ENCODE measurements at places on chromosomes 4 and X. TPM values are rescaled to one million over a fixed set of nuclear protein-coding genes. Genes with fewer than 3 reads are reported as not detected.

TMPRSS11A gene
- not detected for total RNA-seq

ATOH1 gene
- not detected for total RNA-seq

CT45A9 gene
- total RNA-seq = not detected

CABS1 gene
- not detected for total RNA-seq

MOSPD2 gene
- total RNA-seq = 25.1 TPM

PHOX2B gene
- not detected for total RNA-seq

FAM47A gene
- not detected for total RNA-seq

BRS3 gene
- not detected for total RNA-seq

STS gene
- total RNA-seq = 2.1 TPM

AFP gene
- total RNA-seq = 1.1 TPM

ADH5 gene
- 142 TPM for total RNA-seq

SHROOM4 gene
- total RNA-seq = 0.29 TPM

IL2 gene
- total RNA-seq = not detected

DNA sequence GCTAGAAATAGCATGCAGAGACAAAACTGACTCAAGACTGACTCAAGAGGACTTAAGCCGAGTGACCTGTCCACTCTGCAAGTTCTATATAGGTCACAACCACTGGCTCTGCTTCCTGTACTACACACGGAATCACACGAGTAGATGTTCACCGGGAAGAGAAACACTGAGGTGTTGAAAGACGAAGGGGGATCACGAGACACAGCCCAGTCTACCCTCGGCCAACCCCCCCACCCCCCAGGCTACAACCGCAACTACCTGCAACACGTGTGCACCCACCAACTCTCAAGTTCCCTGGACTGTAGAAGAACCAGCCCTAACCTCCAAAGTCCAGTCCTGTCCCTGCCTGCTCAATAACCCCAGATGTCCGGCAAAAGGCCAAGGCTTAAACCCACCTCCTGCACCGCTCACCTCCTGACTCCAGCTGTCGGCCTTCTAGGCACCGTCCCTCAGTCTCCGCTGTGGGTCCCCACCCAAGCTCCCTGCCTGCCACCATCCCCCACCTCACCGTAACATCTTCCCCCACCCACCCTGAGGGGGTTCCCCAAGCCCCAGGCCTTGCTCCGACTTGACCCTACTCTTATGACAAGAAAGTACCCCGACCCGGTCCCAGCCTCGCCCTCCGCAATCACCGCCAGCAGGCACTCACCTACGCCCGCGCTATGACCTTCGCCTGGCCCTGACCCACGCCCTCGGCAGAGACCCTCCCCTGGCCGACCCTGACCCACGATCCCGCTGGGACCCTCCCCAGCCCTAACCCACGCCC lies 739 bp downstream of the GAK start:
- DNase-seq = peak; percentile 46

- no peak for DNase-seq
Observed at GRCh38 chr4:158053086-158053485, 119.7 kb downstream of the GASK1B start.

GRCh38 chr4:181249031-181249430 lies 994.2 kb upstream of the TENM3 start:
- no peak for DNase-seq

DNA sequence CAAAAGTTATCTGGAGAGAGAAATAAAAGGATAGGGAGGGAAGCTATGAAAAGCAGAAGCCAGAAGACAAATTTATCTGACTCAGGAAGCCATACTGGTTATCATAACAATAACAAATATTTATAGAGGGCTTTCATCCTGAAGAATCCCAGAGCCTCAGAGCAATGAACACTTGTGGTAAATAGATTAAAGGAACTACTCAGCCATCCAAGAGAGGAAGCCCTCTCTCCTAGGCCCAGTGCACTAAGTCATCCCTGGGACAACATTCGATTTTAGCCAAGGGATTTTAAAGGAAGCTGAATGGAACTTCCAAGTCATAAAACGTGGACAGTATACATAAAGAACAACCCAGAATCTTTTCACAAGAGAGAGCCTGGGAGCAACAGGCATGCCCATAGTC lies 76.9 kb downstream of the COL4A6 start:
- DNase-seq = no peak

GRCh38 chr4:155789391-155789790 lies 30.6 kb downstream of the GUCY1B1 start:
- no peak for DNase-seq

GRCh38 chr4:80286451-80286850 lies 20.0 kb downstream of the FGF5 start:
- DNase-seq = no peak

- DNase-seq = no peak
Observed at GRCh38 chr4:73743281-73743680, 2.9 kb downstream of the CXCL8 start.

- no peak for DNase-seq
Observed at GRCh38 chr4:112854420-112854819, 195.0 kb upstream of the ANK2 start.

GRCh38 chrX:20204351-20204750 lies 62.4 kb downstream of the RPS6KA3 start:
- no peak for DNase-seq

- DNase-seq = no peak
Observed at GRCh38 chrX:130321550-130321949, 18.2 kb upstream of the SLC25A14 start.

- peak; percentile 97 for DNase-seq
Observed at GRCh38 chr4:86033171-86033570, 326.7 kb downstream of the MAPK10 start.

- DNase-seq = no peak
Observed at GRCh38 chrX:105567082-105567481, 255.3 kb upstream of the NRK start.

DNA sequence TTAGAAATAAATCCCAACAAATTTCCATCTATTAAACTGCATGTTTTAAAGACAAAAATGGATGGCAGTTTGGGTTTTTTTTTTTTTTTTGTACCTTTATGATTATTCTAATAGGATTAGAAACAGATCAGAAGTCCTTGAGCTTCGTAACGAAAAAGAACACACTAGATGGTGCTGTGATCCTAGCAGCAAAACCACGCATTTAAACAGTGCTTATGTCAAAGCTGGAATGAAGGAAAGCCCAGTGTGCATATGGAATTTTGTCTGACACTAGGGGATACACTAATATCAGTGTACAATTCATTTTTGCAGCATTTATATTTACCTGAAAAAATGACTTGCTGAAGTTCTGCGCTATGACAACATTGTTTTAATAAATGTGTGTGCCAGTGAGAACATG lies 229.1 kb downstream of the VEGFC start:
- peak; percentile 62 for DNase-seq

DNA sequence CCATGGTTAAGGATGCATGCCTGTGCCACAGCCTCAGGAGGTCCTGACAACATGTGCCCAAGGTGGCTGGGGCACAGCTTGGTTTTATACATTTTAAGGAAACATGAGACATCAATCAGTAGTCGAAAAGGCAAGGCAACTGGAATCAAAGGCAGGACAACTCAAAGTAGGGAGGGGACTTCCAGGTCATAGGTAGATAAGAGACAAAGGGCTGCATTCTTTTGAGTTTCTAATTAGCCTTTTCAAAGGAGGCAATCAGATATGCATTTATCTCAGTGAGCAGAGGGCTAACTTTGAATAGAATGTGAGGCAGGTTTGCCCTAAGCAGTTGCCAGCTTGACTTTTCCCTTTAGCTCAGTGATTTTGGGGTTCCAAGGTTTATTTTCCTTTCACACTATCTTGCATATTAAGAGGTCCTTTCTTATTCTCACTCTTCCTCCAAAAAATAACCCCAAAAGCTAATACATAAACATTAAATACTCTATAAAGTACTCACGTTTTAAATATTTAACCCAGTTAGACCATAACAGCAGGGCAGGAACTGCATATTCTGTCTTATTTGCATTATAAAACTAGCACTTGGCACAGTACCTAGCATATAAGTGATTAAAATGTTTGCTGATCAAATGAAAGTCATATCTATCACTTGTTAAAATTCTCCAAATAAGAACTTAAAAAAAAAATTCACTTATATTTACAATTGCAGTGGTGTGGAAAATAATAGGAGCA lies 36.3 kb upstream of the UGT8 start:
- DNase-seq = no peak

GRCh38 chrX:123961268-123962005 lies at the start of gene STAG2:
Gene STAG2, plus strand, starts transcription at chrX:123961706. Its CDS starts 60,922 bp downstream, at chrX:124022628.
- peak; percentile 83 for DNase-seq

DNA sequence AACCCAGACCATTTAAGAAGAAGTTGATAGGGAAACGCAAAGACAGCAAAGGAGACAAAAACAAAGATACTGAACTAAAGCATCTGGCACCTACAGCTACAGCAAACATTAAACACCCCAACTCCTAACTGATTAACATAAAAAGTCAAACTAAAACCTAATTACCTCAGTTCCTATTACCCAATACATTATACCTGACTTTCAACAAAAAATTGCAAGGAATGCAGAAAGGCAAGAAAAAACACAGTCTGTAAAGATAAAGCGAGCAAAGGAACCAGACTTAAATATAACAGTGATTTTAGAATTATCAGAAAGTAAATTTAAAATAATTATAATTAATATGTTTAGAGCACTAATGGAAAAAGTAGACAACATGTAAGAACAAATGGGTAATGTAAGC lies 9.4 kb upstream of the FMR1 start:
- no peak for DNase-seq

DNA sequence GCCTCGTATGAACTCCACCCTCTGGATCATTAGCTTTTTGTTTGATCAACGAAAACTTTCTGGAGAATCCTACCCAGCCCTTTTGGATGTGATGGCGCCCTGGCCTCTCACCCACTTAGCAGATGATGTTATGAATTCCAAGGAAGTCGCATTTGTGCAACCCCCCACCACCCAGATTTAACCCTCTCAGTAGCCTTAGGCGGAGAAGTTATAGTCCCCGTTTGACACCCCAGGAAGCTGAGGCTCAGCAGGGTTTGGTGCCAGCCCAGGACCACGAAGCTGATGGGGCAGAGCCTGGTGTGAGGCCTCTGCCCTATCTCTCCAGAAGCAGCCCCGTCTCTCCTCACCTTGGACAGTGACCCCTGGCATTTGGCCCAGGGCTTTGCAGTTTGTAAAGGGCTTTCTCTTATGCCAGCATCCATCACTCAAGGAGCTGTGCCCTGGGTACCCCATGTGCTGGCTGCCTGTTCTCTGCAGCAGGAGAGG lies 1.0 kb downstream of the WFS1 start:
- DNase-seq = no peak

DNA sequence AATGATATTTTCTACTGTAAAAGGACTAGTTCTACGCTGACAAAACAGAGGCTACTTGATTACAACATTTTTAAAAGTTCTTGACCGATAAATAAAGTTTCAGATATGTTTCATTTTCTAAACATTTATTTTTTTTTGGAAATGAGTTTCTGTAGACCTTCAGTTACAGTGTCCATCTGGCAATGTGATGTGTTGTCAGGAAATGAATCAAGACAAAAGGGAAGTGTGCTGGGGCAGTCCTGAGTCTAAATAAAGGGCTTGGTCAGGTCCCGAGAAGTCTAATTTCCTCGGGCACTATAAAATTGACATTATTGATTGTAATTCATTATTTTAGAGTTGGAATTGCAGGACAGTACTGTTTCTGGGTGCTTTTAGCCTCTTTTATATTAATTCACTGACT lies 57.0 kb upstream of the FTHL17 start:
- DNase-seq = no peak

GRCh38 chrX:118630848-118631247 lies 96.6 kb upstream of the IL13RA1 start:
- no peak for DNase-seq

- no peak for DNase-seq
Observed at GRCh38 chrX:54171527-54172250, 11.4 kb downstream of the FAM120C start.

DNA sequence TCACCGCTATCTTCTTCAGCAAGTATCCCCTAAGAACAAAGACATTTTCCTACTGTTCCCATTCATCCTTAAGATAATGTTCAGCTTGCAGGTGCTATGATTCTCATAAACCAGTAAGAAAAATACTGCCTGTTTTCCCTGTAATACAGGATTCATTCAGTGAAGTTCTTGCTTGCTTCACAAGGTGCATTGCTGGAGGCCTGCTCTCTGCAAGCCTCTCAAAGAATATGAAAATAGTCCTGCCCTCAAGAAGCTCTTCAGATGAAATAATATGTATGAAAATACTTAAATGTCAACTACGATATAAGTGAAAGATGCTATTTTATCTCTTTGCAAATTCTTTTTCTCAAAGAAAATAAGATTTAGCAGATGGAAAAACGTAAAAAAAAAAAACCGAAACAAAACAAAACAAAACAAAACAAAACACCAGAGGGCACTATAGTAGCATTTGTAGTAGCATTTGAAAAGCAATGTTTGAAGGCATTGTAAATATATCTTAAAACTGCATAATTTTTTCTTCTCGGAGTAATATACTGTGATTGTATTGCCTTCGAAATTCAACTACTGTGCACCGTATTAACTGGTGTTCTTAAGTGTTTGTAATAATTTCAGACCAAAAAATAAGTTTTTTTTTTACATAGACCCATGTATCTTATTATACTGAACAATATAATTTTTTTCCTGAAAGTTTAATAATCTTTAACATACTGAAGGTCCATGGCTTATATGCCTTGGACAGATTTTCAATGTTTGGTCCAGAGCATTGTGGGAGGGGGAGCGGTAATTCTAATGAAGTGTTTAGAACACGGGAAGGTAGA lies 26.0 kb downstream of the ADH4 start:
- peak; percentile 19 for DNase-seq

- DNase-seq = no peak
Observed at GRCh38 chrX:57596109-57596508, 4.3 kb downstream of the ZXDB start.

DNA sequence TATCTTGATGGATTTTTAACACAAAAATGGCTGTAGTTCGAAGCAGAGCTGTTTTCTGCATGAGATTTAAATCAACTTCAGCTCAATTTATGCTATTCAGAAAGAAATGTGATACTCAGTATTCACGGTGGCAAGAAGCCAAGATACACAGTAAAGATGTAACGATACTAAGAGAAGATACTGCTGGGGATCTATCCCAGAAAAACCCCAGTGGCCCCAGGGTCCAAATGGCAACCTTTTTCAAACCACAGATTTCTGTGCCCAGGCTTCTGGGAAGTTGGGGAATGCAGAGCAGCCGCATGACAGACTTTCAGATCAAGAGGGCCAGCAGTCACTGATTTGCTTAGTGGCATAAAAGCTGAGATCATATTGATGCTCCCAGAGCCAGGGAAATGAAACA lies 353.9 kb downstream of the AFF2 start:
- DNase-seq = peak; percentile 90

- DNase-seq = no peak
Observed at GRCh38 chr4:8860892-8861575, 10.6 kb downstream of the HMX1 start.

DNA sequence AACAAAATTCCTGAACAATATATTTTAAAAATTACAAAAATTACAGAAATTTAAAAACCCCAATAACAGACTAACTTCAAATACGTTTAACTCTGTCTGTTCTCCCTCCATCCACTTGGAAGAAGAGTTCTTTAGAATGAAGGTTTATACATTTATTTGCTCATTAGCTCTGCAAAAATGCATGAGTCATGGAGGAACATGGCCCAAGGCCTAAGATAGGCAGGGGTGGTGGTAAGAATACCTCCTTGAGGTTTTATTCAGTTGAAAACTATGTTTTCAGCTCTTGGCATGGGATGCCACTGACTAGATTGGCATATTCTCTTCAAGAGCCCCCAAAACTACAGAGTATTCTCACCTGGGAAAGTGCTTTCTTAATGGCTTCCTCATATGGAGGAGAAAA lies 8.8 kb upstream of the LRRC66 start:
- peak; percentile 86 for DNase-seq

GRCh38 chr4:182896421-182896820 lies 20.8 kb downstream of the DCTD start:
- DNase-seq = no peak

- DNase-seq = no peak
Observed at GRCh38 chr4:73299548-73300280, 41.1 kb upstream of the ANKRD17 start.

- DNase-seq = peak; percentile 25
Observed at GRCh38 chrX:120647127-120647526, 17.3 kb upstream of the C1GALT1C1 start.

Measured in RPMI7951 (cell line).